A549 treated with dexamethasone at 1 μM for 4 hours (cell line): ENCODE measurements at places on chromosomes 5 and 9. TPM values are rescaled to one million over a fixed set of nuclear protein-coding genes. Genes with fewer than 3 reads are reported as not detected.

Gene ADRB2
- total RNA-seq, result 1.1 to 1.4 TPM (median 1.1 TPM) in 5 replicates

Gene PARP8
- total RNA-seq, result 0.05 to 0.11 TPM (median 0.07 TPM) in 5 replicates

Gene FBXW5
- 57.0 to 103 TPM (median 97.7 TPM) in 5 replicates for total RNA-seq

Gene FBXO38
- total RNA-seq, result 16.9 to 21.4 TPM (median 19.7 TPM) in 5 replicates

Gene ESM1
- not detected in 5 replicates for total RNA-seq

Gene TEX48
- not detected in 5 replicates for total RNA-seq

Gene OR13C2
- total RNA-seq, result not detected in 5 replicates

Gene PCDHA3
- total RNA-seq, result 0.69 to 1.1 TPM (median 0.82 TPM) in 5 replicates

Gene SPINK13
- 0.13 to 0.31 TPM (median 0.19 TPM) in 4 of 5 replicates, not detected in the other for total RNA-seq

Gene GFI1B
- 0.05 to 0.17 TPM (median 0.06 TPM) in 5 replicates for total RNA-seq

Gene GPR150
- total RNA-seq, result 0.06 to 0.20 TPM (median 0.13 TPM) in 5 replicates

Gene DIMT1
- total RNA-seq, result 36.0 to 39.1 TPM (median 38.3 TPM) in 5 replicates

Gene SLC25A2
- total RNA-seq, result not detected in 5 replicates
